Mesothelial cell of epicardium (in vitro differentiated cells): ENCODE measurements at places on chromosomes 3 and 15.

DNA sequence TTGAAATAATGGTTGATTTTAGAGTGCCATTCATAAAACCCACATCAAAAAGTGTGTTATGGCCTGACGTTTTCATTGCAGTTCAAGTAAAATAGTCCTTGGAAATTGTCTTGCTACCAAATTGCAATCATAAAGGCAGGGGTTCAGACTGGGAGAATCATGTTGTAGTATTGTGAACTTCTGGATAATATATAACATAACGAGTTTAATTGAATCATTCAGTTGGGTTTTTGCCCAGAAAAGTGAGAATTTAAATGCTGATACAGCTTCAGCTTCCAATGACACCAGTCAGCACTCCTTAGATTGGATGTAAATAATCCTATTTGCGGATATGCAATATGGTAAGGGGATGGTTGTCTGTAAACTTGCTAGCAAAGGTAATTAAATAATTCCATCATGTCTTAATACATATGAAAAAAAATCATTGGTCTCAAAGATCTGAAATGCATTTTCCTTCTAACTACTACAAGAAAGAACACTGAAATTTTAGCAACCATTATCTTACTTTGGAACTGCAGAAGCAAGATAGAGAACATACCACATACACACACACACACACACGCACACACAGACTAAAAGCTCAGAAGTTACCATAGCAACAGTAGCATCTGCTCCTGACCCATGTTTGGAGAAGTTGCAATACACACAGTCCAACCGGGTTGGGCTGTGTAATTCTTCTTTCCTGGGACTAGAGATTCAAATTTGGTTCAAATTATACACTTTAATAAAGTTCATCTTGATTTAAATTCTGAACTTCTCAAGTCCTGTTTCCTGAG, 686.2 kb upstream of the NR2F2 start:
- no peaks in the 10 kb centered on the region for H3K36me3 ChIP-seq
- no peak for DNase-seq
- no peak overlapping the region for H3K4me3 ChIP-seq
- no peak overlapping the region for H3K27ac ChIP-seq
- no peaks in the 10 kb centered on the region for H3K27me3 ChIP-seq
- peaks cover 22% of the 10 kb centered on the region for H3K4me1 ChIP-seq

- no peaks in the 10 kb centered on the region for H3K27me3 ChIP-seq
- H3K36me3 ChIP-seq = no peaks in the 10 kb centered on the region
- H3K27ac ChIP-seq = peak overlapping the region; percentile 48
- H3K4me3 ChIP-seq = no peak overlapping the region
These were observed 101.1 kb upstream of the DLG1 start for GRCh38 chr3:197399486-197399885.

GRCh38 chr15:67134067-67134838, 68.9 kb downstream of the SMAD3 start:
- peaks cover 65% of the 10 kb centered on the region for H3K4me1 ChIP-seq
- no peaks in the 10 kb centered on the region for H3K36me3 ChIP-seq
- H3K27me3 ChIP-seq = no peaks in the 10 kb centered on the region
- DNase-seq = no peak

DNA sequence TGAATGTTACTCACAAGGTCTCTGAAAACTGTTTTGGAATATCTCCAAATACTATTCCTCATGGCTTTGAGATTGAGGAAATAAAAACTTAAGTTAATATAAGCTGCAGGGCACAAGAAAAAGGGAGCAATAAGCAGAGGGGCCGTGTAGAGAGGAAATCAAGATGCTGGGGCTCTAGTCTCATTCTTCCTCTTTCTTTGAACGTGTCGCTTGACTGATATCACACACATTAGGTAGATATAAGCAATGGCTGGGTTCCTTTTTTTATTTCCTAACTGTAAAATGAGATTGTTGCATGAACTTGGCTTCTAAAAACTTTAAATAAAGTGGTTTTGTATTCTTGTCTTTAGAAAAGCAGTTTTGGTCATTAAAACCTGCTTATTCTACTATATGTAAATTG, 326.7 kb upstream of the ROPN1 start:
- H3K4me3 ChIP-seq = no peak overlapping the region
- no peak overlapping the region for H3K27ac ChIP-seq
- H3K27me3 ChIP-seq = no peaks in the 10 kb centered on the region
- no peaks in the 10 kb centered on the region for H3K36me3 ChIP-seq
- DNase-seq = no peak

GRCh38 chr3:99881121-99881524, 63.5 kb downstream of the CMSS1 start:
- no peak overlapping the region for H3K27ac ChIP-seq
- H3K27me3 ChIP-seq = no peaks in the 10 kb centered on the region
- no peak overlapping the region for H3K4me3 ChIP-seq
- no peak for DNase-seq

DNA sequence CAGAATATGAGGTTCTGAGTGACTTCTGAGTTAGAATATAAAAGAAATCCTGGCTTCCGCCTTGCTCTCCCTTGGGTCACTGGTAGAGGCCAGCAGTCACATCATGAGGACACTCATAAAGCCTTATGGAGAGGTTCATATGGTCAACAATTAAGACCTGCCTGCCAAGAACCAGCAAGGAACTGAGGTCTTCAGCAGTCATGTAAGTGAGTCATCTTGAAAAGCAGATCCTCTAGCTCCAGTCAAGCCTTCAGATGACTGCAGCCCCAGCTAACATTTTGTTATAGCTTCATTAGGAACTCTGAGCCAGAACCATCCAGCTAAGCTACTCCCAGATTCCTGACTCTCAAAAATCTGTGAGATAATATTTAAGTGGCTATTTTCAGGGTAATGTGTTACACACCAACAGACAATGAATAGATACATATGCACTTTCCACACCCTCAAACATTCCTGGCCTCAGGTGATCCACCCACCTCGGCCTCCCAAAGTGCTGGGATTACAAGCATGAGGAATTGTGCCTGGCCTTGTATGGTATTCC, 447.2 kb downstream of the SHQ1 start:
- no peaks in the 10 kb centered on the region for H3K36me3 ChIP-seq
- H3K4me3 ChIP-seq = no peak overlapping the region
- DNase-seq = no peak
- no peaks in the 10 kb centered on the region for H3K27me3 ChIP-seq

DNA sequence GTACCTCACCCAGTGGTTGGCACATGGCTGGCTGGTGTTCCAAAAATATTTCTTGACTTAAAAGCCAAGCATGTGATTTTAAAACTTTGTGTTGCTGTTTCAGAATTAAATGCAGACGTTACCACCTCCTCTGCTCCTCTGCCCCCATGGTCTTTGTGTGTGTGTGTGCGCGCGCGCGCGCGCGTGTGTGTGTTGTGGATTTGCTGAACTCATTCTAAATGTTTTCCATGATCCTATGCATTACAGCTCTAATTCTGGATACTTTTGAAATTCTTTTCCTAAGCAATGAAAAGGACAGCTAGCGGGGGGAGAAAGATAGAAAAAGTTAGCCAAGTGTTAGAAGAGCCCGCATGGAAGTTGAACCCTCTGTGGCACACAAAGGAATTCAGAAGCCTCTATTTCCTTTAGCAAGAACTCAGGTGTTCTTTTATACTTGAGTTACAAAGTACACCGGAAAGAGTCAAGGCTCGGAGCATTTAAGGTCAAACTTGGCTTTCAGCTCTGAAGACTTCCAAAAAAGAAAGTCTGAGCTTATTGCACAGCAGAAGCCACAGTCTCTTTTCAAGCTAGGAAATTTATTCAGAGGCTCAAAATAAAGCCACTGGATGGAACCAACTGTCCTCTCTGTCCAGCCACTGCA, 350.5 kb upstream of the TBL1XR1 start:
- no peak overlapping the region for H3K4me3 ChIP-seq
- H3K4me1 ChIP-seq = peaks cover 4% of the 10 kb centered on the region
- H3K27ac ChIP-seq = no peak overlapping the region
- H3K27me3 ChIP-seq = no peaks in the 10 kb centered on the region
- H3K36me3 ChIP-seq = no peaks in the 10 kb centered on the region

- H3K27me3 ChIP-seq = no peaks in the 10 kb centered on the region
- no peak overlapping the region for H3K4me3 ChIP-seq
- peaks cover 77% of the 10 kb centered on the region for H3K36me3 ChIP-seq
- no peak overlapping the region for H3K27ac ChIP-seq
- no peak for DNase-seq
- H3K4me1 ChIP-seq = no peaks in the 10 kb centered on the region
These were observed 15.6 kb downstream of the IQCB1 start for GRCh38 chr3:121819236-121819635.

GRCh38 chr3:8757551-8758518, 11.6 kb downstream of the OXTR start:
- H3K27me3 ChIP-seq = no peaks in the 10 kb centered on the region
- H3K36me3 ChIP-seq = no peaks in the 10 kb centered on the region
- no peak overlapping the region for H3K4me3 ChIP-seq
- H3K4me1 ChIP-seq = no peaks in the 10 kb centered on the region

GRCh38 chr3:71850654-71851053, 65.7 kb upstream of the PROK2 start:
- peaks cover 18% of the 10 kb centered on the region for H3K27me3 ChIP-seq
- no peak overlapping the region for H3K4me3 ChIP-seq
- DNase-seq = no peak
- H3K27ac ChIP-seq = no peak overlapping the region
- no peaks in the 10 kb centered on the region for H3K4me1 ChIP-seq

DNA sequence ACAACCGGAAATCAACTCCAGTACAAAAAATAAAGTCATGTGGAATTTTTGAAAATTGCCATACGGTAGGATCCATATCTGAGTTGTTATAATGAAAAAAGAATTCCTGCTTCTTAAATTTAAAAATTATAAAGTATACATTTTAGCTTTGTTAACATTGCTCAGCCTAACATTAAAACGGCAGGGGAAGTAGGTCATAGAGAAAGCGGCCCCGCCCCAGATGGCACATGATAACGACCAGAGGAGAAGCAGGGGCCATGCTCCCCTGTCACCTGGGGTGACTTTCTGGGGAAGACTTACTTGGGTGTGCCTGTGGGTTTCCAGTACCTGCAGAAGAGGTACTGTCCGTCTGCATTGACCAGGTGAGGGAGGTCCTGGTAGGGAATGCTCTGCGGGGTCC, 921 bp downstream of the MGLL start:
- H3K36me3 ChIP-seq = no peaks in the 10 kb centered on the region
- H3K4me3 ChIP-seq = peak overlapping the region; percentile 91
- peaks cover 49% of the 10 kb centered on the region for H3K27me3 ChIP-seq
- no peak for DNase-seq

DNA sequence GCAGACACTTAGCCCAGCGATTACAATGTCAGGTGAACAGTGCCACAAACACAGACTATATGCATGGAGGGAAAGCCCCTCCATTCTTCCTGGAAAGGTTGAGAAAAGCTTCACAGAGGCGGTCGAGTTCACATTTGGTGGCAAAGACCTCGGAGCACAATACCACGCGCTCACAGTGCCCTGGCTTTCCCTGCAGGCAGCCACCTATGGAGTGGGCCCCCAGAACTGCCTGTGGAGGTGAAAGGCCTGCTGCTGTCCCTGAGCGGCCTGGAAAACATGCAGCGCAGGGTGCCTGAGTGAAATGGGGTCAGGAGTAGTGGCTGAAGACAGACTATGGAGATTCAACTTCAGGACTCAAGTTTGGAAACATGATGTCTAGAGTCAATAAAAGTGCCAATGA, 26.9 kb downstream of the PDIA5 start:
- peaks cover 12% of the 10 kb centered on the region for H3K4me1 ChIP-seq
- H3K36me3 ChIP-seq = peaks cover 2% of the 10 kb centered on the region
- no peaks in the 10 kb centered on the region for H3K27me3 ChIP-seq
- H3K4me3 ChIP-seq = no peak overlapping the region

GRCh38 chr3:127701280-127701911, 28.6 kb downstream of the ABTB1 start:
- H3K4me1 ChIP-seq = peaks cover 11% of the 10 kb centered on the region
- H3K4me3 ChIP-seq = no peak overlapping the region
- no peaks in the 10 kb centered on the region for H3K27me3 ChIP-seq
- DNase-seq = no peak
- H3K36me3 ChIP-seq = no peaks in the 10 kb centered on the region
- H3K27ac ChIP-seq = peak overlapping the region; percentile 59
